Purkinje cell (primary cell): ENCODE measurements at places on chromosomes 1 and 21. TPM values are rescaled to one million over a fixed set of nuclear protein-coding genes. Genes with fewer than 3 reads are reported as not detected.

The FMO5 gene
- polyA plus RNA-seq: 3.8 and 4.6 TPM in 2 replicates

The PODN gene
- polyA plus RNA-seq: not detected in 2 replicates

The SFT2D2 gene
- 0.40 and 0.59 TPM in 2 replicates for polyA plus RNA-seq

The ZNF683 gene
- polyA plus RNA-seq: 0.34 TPM in 1 of 2 replicates, not detected in the other

The PPP2R5A gene
- polyA plus RNA-seq: 41.2 and 47.7 TPM in 2 replicates

The ZNF496 gene
- 1.7 and 1.8 TPM in 2 replicates for polyA plus RNA-seq

The SAMD11 gene
- polyA plus RNA-seq: 0.13 TPM in 1 of 2 replicates, not detected in the other
